ENCODE measurements at places on chromosomes 5 and 9. TPM values are rescaled to one million over a fixed set of nuclear protein-coding genes. Genes with fewer than 3 reads are reported as not detected.

DNA sequence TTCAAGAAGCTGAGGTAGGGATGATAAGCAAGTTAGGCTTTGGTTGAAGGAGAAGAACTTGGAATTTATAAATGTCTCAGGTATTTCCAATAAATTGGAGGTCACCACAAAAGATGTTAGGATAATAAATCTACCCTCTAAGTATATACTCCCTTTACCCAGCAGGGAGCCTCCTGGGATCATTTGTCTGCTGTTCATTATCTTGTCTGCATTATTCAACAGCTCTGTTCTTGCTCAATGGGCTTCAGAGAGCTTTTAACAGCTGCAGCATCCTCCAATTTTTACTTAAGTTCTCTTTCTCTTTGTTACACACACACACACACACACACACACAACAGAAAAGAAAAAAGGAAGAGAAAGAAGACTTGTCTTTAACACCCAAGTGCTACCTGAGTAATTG is 51.7 kb upstream of the VPS13A start:
- no peak for DNase-seq

PCDHB12 gene
- 4.8 TPM for total RNA-seq

DNA sequence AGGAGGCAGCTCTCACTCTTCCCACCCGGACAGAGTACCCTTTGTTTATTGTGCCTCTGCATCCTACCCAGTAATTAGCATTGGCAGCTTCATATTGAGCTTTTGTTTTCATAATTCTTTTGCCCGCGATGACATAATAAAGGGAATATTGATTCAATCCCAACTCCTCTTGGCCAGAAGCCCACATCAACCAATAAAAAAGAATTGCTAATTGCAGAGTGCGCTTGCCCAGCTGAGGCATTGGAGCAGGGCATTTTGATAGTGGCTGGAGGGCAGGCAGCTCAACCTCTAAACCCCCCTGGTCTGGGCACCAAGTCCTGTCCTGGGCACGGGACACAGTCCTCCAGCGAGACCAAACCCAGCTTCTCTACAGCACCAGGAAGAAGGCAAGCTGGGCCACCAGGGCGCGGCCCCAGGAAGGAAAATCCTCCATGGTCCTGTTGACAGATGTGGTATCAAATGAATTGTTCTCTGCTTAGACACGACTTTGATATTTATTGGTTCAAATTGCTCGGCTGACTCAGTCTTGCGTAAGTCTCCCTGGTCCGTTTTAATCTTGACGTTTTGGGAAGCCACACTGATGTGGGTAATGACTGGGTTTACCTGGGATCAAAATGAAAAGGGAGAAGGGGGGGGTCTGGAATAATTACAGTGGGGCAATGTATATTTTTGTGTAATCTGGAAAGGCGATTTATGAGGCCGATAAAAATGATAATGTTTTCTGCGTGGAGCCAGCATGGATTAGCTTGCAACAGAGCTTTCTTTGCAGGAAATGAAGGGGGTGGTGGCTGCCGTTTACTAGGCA is 220.7 kb upstream of the MSX2 start:
- peak; percentile 20 for DNase-seq

NEUROG1 gene
- not detected for total RNA-seq

GARNL3 gene
- 32.9 TPM for total RNA-seq

- DNase-seq, result no peak
Observed at GRCh38 chr5:100110497-100110896, 424.7 kb upstream of the FAM174A start.

DNA sequence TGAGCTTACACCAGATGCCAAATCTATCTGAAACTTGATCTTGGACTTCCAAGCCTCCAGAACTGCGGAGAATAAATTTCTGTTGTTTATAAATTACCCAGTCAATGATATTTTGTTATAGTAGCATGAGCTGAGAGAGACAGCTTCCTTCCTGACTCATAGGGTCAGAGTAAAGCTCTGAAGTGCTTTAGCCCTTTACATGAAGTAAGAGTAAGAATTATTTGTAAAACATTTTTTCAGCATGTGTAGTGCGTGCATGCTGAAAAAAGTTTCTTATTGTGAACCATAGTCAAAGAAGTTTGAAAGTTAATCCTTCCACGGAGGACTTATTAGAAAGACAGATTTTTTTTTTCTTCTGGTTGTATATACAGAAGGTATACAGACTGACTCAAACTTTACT is 172.4 kb downstream of the DMRT2 start:
- DNase-seq, result no peak

DNA sequence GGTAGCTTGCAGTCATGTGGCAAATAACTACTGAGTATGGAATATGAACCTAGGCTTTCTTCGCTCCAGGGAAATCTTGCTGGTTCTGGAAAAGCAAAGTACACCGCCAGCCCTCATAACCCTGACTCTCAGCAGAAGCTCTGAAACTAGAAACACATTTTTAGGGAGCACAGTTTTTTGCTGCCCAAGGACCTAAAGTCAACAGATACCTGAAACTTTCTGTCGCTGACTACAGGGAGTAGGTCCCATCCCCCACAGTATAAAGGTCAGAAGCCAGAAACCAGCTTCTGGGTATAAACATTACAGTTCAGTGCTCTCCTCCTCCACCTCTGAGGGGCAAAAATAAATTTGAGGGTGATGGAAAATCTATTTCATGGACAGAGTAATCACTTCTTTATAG is 3.0 kb downstream of the ATOX1 start:
- DNase-seq, result no peak

DNA sequence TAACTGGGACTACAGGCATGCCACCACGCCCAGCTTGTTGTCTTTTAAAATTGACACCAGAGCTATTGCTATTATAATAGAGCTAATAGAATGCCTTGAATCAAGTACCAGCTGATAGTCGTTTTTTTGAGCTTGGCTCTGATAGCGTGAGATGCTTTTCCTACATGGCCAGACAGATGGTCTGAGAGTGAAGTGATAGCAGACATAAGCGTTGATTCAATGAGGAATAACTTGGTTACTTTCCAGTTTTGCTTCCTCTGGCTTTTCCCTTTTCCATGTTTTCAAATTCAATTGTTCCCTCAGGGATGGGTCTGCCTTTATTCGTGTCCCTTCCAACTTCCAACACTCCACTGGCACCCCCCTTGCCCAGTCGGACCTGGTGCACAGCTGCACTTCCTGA is 15.4 kb downstream of the AGXT2 start:
- DNase-seq, result peak; percentile 30

- peak; percentile 20 for DNase-seq
Observed at GRCh38 chr5:55621229-55621628, 86.5 kb upstream of the PLPP1 start.

- DNase-seq, result no peak
Observed at GRCh38 chr9:20632705-20633104, 10.4 kb upstream of the MLLT3 start.

GRCh38 chr9:36575411-36575882 is 2.8 kb downstream of the MELK start:
- no peak for DNase-seq

DNA sequence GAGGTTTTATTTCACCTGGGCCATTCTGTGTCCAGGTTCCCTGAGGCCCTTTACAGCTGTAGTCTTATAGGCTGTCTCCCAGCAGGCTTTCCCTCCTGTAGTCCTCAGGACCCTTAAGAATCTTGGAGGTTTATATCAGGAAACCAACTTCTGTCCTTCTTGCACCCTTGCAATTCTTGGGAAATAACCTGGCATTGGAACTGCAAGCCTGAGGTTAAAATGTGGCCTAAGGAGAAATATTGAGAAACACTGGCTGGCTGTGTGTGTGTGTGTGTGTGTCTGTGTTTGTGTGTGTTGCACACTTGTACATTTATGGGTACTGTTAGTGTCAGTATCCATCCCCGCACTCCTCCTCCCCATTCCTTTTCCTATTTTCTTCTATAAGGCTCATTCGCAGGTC is 168.9 kb downstream of the PAPPA start:
- DNase-seq, result no peak

- DNase-seq, result no peak
Observed at GRCh38 chr5:8721536-8721935, 824.3 kb downstream of the SEMA5A start.

PRR16 gene
- total RNA-seq, result 5.2 TPM

PPP3R2 gene
- total RNA-seq, result not detected

- DNase-seq, result no peak
Observed at GRCh38 chr9:125850763-125851162, 103.6 kb downstream of the PBX3 start.

DNA sequence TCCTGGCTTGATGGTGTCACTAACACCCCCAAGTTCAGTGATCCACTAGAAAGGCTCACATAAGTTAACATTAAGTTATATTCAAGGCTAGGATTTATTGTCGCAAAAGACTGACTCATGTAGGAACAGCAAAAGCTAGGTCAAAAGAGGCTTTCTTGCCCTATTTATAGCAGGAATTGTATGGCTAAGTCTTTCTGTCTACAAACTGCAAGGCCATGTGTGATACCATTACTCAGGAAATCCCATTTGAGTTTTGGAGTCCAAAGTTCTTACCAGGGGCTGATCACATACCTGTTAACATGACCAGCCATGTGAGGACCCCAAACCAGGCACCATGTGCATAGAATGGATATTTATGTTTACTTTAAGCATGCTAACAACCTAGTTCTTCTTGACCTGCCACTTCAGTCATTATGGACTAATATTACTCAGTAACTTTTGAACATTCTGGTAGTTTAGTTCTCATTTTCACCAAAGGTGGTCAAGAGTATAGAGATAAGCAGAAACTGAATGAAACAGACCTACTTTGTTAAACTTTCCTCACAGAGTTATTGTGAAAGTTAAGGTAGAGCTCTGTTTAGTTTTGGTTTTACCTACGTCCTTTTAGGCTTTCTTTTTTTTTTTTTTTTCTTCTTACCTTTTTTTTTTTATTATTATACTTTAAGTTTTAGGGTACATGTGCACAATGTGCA is 281.1 kb downstream of the FER start:
- DNase-seq, result no peak

DNA sequence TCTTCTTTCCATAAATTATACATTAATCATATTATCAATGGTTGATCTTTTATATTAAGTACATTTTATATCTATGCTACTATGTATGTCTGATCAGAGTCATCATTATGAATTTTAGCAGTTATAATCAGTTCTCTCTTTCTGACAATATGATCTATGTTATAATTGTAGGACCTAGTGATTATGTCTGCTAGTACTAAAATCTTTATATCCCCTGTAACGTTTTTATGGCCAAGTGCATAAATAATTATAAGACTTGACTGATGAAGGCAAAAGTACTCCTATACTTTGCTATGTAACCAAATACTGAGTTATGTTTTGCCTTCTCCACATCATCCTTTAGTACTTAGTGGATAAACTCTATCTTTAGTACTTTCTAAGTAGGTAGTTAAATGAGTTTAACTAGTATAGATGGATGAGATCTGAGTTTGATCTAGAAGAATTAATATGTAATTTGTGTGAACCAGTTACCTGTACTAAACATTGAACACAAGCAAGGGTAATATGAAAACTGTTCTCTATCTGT is 75.4 kb downstream of the SLF1 start:
- no peak for DNase-seq

- no peak for DNase-seq
Observed at GRCh38 chr5:41831155-41831554, 39.1 kb downstream of the OXCT1 start.

DNA sequence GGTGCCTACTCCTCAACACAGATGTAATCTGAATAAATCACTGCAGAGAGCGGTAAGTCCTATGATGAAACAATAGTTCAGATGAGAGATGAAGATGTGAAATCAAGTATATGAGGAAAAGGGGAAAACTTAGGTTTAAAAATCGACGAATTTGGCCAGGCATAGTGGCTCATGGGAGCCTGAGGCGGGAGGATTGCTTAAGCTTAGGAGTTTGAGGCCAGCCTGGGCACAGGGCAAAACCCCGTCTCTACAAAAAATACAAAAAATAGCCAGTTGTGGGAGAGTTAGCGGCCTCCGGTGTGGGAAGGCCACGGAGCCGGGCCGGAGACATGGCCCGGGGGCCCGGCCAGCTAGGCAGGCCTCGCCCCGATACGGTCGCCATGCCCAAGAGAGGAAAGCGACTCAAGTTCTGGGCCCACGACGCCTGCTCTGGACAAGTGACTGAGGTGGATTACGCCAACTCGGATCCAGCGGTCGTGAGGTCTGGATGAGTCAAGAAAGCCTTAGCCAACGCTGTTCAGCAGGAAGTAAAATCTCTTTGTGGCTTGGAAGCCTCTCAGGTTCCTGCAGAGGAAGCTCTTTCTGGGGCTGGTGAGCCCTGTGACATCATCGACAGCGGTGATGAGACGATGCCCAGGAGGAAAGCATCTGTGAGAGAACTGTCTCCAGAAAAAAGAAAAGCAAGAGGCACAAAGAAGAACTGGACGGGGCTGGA is 62.8 kb upstream of the SUB1 start:
- DNase-seq, result no peak

DNA sequence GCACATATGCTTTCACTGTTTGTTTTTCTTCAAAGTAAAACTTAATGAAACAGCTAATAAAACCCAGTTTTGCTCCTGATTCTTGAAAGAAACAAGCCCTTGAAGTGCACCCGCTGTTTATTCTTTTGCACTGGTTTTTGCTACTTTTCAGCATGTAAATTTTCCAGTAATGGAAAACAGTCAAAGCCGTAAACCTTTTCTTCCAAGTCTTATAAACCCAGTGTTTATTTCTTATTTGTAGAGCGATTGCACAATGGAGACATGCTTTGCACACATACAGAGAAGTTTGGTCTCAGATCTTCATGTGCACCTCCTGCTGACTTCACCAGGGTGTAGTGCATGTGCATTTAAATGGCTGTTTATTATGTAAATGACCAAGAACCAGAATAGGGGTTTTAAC is 51.8 kb downstream of the ATG10 start:
- no peak for DNase-seq

DNA sequence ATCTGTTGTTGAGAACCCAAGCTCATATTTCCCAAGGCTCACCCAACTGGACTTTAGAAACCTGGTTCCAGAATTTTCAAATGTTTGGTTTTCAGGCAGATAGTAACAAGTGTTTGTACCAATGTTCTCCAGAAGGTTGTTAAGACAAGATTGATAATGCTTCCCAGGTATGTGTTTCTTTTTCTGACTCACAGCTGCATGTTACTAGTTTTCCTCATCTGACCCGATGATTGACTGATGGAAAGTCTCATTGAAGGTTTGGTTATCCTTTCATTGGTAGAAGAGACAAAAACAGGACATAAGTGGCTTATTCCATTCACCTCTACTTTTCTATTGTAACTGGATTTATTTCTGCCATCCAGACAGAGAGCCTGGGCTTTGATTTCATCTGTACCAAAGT is 10.4 kb downstream of the BASP1 start:
- DNase-seq, result no peak

OR13J1 gene
- not detected for total RNA-seq

All from tongue (tissue), 3 donors.